ENCODE measurements at places on chromosomes 7 and 10. TPM values are rescaled to one million over a fixed set of nuclear protein-coding genes. Genes with fewer than 3 reads are reported as not detected.

Gene CARD11
- total RNA-seq, result 3.2 TPM

Gene CXCL12
- 51.3 TPM for total RNA-seq

DNA sequence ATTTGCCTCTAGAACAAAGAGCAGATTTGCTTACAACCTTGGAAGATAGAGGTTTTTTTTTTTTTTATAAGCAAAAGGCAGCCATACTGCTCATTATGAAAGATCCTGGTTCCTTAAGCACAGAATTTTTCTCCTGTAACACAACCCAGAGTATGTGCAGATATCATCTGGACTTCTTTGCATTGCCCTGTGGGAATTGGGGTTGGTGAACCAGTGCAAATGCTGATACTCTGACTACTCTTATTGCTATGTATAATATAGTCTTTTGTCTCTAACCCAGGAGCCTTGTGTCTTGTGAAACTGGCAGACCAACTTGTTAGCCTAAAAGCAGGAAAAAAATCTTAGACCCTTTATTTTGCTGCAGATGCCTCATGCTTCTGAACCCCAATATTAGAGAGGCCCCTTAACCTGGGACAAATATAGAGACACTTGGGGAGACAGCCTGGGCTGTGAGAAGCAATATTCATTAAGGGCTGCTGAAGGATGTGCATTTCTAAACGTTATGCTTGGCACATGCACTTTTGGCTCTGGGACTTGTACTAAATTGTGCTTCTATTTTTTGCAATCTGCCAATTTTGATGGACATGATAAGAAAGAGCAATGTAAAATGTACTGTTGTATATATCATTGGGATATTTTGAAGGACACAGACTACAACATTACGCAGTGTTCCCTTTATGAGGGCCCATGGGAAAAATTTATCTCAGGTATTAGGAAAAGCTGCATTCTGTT, 78.9 kb downstream of the ANLN start:
- DNase-seq, result no peak

- DNase-seq, result no peak
These were observed 1.3 kb upstream of the SH2D4B start for GRCh38 chr10:80536361-80536835.

Gene CPEB3
- total RNA-seq, result 7.4 TPM
